Stimulated activated CD8-positive, alpha-beta memory T cell treated with anti-CD3 and anti-CD28 coated beads, Interleukin-15, amount 100 ng/mL, for 48 hours (primary cell): ENCODE measurements at places on chromosomes 1 and 21.
A peak's percentile ranks its signal among the peaks of the same experiment; 100 is the strongest.

GRCh38 chr1:231091831-231092301 lies 51.8 kb upstream of the FAM89A start:
- peak; percentile 4 for DNase-seq

DNA sequence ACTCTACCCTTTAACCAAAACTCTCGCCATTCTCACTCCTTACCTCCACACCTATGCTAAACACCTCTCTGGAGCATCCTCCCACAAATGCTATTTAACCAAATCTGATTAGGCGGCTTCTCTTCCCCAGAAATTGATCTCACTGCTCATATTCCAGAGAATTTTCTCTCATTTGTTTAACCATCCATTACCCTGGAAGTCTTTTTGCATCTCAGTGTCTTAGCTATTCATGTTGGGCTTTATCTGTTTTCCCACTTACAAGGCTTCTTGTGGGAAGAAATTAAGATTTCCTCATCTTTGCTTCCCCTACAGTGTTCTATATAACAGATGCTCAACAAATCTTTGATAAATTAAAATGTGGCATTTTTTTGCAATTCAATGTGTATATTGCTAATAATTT lies 45.5 kb downstream of the MYSM1 start:
- no peak for DNase-seq

DNA sequence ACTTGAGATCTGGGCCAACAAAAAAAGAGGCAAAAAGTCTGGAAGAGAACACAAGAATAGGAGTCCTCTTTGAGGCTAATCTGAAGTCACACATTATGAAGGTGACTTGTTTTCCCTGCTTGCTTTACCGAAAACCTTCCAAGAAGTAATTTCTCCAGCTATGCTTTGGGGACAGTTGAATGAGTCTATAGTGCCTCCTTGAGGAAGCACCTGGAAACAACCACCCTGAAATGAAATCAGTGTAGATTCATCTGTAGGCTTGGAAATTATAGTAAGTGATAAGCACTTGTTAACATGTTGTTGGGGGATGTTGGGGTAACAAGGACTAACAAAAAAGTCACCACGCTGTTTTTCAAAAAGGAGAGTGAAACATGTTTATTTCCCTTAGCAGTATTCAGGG lies 23.4 kb upstream of the RPTN start:
- no peak for DNase-seq

DNA sequence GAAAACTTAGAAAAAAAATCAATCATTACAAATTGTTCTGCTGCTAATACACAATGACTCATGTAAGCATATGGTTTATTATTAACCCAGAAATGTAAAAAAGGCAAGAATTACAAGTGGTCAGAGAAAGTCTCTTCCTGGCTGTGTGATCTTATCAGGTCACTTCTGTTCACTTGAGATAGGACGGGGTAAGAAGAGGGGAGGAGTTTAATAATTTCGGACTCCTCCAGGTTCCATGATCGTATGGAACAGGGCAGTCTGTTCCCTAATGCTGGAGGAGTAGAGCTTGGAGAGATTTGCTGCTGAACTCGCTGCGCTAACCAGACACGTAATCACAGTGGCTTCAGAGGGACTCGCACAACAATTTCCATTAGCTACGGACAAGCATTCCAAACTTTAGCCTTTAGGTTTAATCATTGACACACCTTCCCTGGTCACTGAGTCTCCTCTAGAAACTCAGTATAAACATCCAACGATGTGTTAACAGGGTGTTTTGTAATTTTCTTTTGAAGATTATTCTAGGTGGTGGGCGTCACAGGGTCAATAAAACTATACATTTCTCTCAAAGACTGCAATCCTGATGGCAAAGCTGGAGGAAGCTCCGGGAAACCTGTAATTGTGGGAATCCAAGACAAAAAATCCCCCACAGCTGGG lies 1.3 kb downstream of the CRYZ start:
- no peak for DNase-seq

GRCh38 chr21:42741066-42741465 lies 87.6 kb downstream of the PDE9A start:
- DNase-seq, result no peak

DNA sequence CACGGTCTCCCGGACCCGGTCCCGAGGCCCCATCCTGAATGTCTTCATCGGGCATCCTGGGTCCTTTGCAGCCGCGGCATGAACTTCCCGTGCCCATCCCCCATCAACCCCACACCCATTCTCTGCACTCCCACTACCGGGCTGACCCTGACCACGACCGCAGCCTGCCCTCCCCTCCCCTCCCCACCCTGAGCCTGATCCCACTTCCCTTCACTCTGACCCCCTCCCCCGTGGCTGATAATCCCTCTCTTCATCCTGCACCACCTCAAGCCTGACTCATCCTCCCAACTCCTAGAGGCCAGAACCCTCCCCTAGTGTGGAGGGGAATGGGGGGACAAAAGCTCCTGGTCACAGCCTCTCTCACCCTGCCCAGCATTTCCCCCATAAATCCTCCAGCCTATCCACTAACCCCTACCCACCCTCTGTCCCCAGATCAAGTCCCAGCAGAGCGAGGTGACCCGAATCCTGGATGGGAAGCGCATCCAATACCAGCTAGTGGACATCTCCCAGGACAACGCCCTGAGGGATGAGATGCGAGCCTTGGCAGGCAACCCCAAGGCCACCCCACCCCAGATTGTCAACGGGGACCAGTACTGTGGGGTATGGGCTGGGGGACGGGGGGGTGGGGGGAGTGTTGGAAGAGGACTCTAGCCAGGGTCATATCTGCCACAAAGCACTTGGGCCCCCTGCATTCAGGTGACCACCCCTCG lies 602 bp downstream of the SH3BGRL3 start:
- no peak for DNase-seq

DNA sequence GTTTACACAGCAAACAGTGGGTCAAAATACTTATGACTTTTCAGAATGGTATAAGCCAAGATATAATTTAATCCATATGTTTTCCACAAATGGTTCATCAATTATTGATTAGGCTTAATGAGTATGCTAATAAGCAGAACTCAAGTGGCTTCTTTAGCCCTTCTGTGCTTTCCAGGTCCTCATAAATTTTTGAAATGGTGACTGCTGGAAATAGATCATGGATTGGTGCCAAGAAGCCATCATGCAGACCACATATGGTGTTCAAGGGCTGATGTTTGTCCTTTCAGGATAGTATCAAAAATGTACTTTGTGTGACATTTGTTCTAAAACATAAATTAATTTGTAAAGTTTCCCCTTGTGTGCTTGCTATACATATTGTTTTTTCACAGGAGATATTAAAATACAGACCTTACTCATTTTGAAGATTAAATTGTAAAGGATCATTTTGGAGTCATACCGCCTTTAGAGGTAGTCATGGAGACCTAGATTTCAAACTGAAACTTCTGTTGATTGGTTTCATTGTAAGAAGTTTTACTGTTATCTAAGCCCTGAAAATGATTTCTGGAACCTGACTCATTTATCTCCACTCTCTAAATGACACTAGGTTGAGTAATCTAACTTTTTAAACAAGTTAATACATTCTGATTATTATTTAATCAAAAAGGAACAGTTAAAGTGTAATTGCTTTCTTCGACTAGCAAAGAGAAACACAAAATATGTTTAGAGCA lies 507.9 kb downstream of the PLA2G4A start:
- no peak for DNase-seq

DNA sequence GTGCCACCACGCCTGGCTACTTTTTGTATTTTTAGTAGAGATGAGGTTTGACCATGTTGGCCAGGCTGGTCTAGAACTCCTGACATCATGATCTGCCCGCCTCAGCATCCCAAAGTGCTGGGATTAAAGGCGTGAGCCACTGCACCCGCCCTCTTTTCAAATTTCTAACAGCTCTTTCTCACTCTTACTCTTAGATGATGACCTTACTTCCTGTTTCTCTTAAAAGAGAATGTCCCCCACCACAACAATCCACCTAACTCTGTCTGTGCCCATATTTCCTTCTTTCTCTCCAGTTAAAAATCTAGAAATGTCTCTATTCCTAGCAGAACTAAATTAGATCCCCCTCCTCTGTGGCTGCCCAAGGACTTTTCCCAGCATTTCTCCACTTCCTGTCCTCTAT lies 46.6 kb upstream of the RGS2 start:
- DNase-seq, result no peak

DNA sequence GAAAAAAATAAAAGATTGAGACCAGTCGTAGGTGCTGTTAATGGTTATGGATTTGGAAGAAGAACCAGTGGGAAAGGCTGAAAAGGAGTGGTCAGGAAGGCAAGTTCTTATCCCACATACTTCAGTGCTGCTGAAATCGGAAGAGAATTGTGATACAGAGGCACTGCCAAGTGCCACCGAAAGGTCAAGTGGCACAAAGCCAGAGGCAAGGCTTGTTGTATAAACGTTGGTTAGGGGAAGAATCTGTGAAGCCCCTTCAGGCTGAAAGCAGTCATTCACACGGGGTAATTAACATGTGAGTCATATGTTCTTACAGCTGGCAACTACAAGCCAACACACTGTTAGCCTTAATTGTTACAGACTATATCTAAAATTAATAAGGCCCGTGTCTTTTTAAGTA lies 48.8 kb downstream of the ZBTB40 start:
- no peak for DNase-seq

- DNase-seq, result no peak
These were observed 80.3 kb downstream of the DIRAS3 start for GRCh38 chr1:67970088-67970487.

GRCh38 chr1:108190686-108191416 lies 9.3 kb downstream of the SLC25A24 start:
- no peak for DNase-seq

GRCh38 chr1:234913278-234913649 lies 215.4 kb downstream of the TOMM20 start:
- DNase-seq, result no peak

DNA sequence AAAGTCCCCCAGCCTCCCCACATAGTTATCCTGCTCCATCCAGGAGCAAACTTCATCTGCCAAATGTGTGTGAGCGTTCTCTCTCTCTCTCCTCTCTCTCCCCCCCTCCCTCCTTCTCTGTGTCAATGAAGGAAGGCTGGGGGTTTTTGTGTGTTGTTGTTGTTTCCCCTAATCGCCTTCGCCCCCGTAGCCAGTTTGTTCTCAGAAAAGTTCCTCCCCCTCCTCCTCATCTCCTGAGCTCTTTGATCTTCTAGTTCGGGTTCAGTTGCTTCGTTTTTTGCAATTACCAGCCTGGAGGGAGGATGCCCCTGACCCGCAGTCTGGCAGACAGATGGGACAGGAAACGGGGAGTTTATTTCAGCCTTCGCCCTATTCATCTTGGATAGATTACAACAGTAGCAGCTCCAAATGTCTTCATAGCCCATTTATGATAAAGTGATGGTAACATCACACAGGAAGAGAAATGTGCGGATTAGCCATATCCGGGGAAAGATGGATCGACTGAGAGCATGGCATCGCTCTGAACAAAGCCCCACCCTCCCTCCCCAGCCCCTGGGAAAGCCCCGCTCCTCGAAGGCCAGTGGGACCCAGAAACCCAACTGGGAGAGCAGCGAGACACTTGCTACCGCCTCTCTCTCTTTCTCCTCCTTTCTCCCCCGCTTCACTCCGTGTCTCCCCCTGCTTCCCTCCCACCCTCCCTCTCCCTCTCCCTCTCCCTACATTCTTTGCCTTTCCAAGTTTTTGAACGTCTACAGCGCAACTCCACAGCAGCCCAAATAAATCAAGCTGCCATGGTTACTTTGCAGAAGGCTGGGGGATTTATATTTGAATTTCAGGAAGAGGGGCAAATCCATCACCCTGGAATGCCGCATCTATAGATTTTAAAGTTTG lies 139.7 kb upstream of the ARHGEF16 start:
- DNase-seq, result no peak

DNA sequence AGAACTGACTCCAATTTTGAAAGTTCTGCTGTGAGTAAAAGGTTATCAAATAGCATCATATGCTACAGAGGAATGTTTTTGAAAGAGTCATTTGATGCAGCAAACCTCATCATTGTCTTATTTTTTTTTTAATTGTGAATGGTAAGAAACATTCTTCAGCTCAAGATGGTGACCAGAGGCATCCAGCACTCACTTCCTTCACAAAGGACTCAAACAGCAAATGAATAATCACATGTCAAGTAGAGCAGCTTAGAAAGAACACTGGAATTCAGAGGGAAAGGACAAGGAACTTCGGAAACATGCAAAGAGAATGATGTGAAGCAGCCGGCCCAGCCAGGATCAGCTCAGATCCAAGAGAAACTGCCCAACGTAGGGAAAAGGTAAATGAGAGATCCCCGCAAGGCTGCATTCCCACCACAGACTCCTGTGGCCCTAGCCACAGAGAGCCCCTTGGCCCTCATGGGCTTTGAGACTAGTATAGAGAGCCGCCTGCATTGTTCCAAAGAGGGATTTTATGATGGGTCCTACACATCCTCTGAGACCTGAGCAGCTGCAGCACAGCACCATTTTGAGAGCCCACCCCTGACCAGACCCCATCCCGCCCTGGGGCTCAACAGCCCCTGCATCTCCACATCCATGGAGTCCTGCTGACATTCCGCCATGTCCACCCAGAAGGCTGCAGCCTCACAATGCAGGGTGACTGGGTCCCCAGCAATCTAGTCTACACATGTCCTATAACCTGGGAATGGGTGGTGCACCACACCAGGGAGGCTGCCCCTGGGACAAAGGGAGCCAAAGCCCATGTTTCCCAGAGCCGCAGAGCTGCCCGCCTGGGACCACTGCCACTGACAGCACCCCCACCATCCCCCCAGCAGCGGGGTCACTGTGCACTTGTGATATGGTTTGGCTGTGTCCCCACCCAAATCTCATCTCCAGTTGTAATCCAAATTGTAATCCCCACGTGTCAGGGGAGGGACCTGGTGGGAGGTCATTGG lies 21.2 kb upstream of the UTS2 start:
- DNase-seq, result no peak
